Activated CD4-positive, alpha-beta T cell treated with anti-CD3 and anti-CD28 coated beads, Interleukin-2, Interleukin-4, amounts not matched to agents 100 ng/mL and 50 ng/mL, durations not matched to agents 16 hours and 8 hours (primary cell): ENCODE measurements at places on chromosomes 4 and X.

DNA sequence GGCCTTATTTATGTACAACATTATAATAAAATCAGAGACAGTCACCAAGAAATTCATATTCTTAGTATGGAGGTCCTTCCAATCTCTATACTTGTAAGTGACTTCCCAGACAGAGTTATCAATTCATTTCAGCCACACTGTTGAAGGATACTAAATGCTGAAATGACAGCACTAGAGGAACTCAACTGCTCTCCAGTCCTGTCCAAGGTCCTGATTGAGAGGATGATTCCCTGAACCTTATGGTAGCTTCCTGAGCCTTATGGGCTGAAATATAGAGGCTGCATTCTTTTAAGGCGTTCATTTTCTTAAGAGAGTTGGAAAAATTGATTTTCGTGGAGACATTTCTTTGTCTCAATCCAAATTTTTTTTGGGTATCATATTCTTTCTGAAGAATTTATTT, 205.9 kb downstream of the TLL1 start:
- no peak for DNase-seq

DNA sequence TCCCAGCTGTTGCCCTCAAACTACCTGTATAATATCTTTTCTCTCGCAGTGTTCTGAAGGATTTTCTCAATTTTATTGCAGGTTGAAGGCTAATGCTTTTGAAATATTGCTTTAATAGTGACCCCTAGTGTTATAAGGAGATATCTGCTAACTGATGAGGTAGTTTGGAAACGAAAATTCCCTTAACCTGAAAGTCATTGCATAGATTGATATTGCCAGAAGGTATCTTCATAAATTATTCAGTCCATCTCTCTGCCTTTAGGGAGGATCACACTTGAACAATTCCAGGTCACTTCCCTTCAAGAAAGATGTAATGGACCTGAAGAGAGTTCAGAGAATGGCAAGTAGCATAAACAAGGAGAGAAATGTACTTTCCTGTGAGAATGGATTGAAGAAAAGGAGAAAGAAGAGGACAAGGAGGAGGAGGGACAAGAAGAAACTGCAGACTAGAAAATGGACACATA, 44.1 kb downstream of the TIGD4 start:
- peak; percentile 41 for DNase-seq

DNA sequence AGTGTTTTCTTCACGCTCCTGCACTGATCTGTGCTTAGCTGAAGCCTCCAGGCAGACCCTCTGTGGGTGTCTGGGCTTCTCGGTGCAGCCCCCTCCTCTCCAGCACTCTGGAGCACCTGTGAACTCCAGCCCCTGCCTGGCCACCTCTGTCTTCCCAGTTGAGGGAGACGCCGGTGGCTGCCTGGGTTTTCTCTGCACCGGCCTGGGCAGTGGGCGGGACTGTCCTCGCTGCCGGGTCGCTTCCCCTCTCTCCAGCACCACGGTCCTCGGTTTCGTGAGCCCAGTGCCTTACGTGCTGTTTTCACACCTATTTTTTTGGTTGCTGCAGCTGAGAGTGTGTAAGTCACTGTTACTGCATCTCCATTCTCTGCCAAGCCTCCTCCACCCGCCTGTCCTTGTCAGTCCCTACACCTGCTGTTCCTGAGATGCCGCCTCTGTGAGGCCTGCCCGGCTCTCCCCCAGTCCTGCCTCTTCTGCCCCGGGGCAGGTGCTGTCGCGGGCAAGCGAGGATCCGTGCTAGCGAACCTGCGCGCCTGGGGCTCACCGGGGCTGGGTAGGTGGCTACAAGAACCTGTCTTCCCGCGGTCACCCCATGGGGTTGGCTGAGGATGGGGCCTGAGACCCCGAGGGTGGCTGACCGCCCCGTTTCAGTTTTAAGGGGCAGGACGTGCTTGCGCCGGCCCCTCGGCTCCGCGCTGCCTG, 2.4 kb upstream of the FGFRL1 start:
- DNase-seq = no peak

- no peak for DNase-seq
Measured at GRCh38 chr4:151302432-151302831, 23.0 kb downstream of the SH3D19 start.

GRCh38 chr4:83019794-83020494, 9.3 kb upstream of the LIN54 start:
- peak; percentile 61 for DNase-seq

- DNase-seq = no peak
Measured at GRCh38 chr4:161554372-161554990, 609.3 kb downstream of the FSTL5 start.

GRCh38 chr4:9971711-9972110, 49.6 kb downstream of the SLC2A9 start:
- DNase-seq = no peak

DNA sequence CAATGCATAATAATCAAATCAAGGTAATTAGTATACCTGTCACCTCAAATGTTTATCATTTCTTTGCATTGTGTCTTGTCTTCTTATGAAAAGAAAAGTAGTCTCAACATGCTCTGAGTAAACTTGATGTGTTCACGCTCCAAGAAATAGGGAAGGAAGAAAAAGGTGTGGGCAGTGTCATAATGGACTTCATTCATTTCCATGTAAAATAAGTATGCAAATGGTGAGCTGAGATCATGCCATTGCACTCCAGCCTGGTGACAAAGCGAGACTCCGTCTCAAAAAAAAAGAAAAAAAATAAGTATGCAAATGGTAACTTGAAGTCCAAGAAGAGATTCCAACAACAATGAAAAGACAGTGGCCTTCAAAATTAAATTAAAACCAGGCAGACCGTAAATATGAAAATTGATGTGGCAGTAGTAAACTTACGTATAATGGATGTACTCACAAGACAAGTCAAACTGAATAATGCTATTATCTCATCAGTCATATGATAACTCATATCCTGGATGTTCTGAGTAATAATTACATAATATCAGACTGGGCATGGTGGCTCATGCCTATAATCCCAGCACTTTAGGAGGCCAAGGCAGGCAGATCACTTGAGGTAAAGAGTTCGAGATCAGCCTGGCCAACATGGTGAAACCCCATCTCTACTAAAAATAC, 6.0 kb upstream of the CWH43 start:
- DNase-seq = no peak

DNA sequence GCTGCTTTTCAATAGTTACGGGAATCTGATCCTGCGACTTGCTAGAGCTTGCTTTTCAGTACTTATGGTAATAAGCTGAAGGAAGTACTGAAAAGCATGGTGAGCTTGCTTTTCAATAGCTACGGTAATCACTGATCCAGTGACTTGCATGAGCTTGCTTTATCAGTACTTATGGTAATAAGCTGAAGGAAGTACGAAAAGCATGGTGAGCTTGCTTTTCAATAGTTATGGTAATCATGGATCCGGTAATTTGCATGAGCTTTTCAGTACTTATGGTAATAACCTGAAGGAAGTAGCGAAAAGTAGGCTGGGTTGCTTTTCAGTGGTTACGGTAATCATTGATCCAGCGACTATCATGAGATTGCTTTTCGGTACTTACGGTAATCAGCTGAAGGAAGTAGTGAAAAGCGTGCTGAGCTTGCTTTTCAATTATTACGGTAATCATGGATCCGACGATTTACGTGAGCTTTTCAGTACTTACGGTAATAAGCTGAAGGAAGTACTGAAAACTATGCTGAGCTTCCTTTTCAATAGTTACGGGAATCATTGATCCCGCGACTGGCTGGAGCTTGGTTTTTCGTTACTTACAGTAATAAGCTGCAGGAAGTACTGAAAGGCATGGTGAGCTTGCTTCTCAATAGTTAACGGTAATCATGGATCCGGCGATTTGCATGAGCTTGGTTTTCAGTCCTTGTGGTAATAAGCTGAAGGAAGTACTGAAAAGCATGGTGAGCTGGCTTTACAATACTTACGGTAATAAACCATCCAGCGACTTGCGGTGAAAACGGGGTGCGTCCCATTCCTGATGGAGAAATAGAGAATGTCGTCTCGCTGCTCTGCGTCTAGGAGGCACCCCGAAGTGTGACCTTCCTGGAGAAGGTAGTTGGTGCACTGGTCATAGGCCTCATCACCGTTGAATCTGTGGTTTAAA, 6.5 kb downstream of the CRLF2 start:
- peak; percentile 68 for DNase-seq

DNA sequence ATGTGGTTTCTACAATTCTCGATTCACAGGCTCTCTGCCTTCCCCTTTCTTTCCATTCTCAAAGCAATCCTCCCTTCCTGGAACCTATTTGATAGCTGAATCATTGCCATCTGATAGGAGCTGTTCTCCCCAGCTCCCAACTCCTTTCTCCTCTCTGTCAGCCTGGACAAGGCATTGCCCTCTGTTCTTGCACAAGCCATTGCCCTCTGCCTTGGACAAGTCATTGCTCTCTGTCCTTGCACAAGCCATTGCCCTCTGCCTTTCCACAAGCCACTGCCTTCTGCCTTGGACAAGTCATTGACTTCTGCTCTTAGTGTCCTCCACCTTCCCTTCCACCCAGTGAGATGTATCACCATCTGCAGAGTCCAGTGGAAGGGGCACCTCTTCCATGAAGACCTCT, 256.1 kb upstream of the STS start:
- no peak for DNase-seq

DNA sequence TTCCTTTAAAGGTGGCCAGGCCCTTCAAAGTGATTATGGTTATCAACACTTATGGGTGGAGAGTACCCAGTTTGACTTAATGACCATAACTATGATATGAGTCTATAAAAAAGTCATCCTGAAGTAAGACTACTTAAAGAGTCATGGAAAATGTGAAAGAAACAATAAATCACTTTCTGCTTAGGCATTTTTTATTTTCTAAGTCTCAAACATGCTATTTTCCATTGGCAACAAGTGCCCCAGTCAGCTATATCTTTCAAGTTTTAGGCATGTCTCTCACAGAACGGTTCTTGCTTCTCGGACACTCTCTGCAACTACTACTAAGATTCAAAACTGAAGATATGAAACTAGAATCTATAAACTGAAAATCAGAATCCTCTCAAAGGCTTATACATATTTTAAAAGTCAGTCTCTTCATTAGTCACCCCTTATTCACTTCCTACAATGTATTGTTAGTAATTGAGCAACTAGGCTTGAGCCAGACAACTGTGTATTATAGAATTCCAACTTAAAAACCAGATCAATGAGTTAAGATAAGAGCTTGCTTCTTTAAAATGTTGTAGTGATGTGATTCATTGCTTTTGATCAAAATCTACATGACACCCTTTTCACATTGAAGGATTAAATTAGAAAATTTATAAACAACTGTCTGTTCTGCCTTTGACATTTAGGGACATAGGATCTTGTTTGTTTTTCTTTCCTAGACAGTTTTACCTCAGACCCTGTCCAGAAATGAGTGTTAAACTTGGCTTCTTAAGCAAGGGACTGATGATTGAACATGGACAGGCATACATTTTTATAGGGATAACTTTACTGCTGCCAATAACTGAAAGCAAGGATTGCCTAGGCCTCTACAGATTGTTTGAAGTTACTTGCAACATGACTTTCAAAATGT, 2.9 kb downstream of the ANTXR2 start:
- DNase-seq = no peak

GRCh38 chr4:84914686-84915395, 51.6 kb downstream of the WDFY3 start:
- DNase-seq = no peak

- DNase-seq = peak; percentile 77
Measured at GRCh38 chrX:151680805-151681204, 14.5 kb upstream of the PRRG3 start.

GRCh38 chr4:137124278-137124932, 407.9 kb downstream of the PCDH18 start:
- peak; percentile 6 for DNase-seq

GRCh38 chr4:2296631-2297601, 35.0 kb upstream of the MXD4 start:
- DNase-seq = no peak

GRCh38 chrX:65528293-65528692, 6.3 kb downstream of the LAS1L start:
- no peak for DNase-seq

DNA sequence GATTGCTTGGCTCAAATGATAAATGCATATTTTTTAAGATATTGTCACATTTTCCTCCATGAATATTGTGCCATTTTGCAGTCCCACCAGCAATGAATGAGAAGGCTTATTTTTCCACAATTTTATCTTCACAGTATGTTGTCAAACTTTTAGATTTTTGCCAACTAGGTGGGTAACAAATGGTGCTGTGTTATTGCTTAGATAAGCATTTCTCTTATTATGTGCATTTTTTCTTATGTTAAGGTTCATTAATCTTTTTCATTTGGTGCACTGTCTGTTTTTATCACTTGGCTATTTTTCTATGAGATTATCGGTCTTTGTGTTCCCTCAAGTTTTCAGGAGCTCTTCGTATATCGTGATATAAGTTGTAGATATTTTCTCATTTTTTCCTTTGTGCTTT, 13.4 kb upstream of the AFM start:
- DNase-seq = no peak

DNA sequence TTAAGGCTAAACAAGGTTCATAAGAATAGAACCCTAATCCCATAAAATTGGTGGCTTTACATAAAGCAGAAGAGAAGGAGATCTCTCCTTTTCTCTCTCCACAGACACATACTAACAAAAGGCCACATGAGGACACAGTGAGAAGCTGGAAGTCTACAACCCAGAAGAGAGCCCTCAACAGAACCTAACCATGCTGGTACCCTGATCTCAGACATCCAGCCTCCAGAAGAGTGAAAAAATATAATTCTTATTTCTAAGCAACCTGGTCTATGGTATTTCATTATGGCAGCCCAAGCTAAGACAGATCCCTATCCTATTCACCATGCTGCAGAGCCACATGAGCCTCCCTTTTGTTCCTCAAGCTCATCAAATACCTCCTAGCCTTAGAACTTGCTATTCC, 195.5 kb downstream of the ANTXR2 start:
- DNase-seq = no peak

DNA sequence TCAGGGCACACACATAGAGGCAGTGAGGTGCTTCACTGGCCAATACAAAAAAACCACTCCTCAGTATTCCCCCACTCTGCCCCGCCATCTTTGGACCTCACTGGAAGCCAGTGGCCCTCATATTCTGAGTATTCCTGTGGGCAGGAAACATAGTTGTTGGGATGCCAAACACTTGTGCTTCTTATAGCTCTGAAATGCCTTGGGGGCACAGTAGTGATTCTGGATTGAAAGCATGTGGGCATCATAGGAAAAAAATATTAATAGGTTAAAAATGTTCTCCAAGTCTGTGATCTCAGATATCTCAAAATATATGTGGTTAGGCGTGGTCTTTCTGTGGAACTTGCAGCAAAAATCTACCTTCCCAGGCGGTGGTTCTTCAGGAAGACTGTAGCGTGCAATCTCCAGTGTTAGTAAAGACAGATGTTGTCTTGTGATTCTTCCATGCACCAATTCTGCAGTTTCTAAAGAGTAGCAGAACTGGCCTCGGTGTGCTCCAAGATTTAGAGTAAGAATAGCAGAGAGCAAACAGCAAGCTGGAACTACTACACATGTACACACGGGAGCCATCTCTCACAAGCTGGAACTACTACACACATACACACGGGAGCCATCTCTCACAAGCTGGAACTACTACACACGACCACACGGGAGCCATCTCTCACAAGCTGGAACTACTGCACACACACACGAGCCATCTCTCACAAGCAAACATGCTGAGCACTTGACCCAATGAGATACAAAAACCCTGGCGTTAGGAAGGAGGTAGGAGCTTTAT, 8.0 kb upstream of the TENM3 start:
- no peak for DNase-seq
